ENCODE measurements at places on chromosomes 5 and 9. TPM values are rescaled to one million over a fixed set of nuclear protein-coding genes. Genes with fewer than 3 reads are reported as not detected.

DNA sequence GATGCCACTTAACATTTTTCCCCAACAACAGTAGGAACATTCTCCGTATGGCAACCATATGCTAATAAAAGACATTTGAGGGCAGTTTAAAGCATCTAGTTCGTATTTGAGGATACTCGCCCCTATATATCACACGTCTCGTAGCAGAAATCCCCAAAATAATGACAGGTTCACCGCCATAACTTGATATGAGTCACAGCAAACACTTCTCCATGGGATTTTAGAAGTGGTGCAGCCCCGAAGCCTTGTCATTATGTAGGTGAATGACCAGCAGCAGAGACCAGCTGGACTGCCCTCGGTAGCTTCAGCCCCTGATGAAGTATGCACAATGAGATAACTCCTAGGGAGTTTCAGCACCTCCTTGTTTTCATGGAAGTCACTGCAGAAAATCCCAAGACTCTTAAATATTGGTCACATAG, 2.0 kb downstream of the CTNND2 start:
- DNase-seq = no peak

DNA sequence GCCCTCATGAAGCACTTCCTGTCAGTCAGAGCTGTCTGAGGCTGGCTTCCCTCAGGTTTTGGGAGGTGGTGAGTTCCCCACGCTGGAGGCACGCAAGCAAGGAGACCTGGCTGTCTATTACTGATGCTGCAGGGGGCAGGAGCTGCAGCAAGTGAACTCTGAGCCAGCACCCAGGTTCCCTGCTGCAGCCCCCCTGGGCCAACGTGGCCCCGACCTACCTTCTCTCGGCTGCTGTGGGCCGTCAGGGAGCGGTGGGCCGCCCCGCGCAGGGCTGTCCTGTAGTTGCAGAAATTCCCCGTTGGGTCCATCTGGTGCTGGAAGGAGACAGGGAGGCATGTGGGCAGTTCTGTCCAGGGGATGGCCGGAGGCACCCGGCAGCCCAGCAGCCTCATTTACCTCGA, 46.8 kb upstream of the RNF130 start:
- no peak for DNase-seq

DNA sequence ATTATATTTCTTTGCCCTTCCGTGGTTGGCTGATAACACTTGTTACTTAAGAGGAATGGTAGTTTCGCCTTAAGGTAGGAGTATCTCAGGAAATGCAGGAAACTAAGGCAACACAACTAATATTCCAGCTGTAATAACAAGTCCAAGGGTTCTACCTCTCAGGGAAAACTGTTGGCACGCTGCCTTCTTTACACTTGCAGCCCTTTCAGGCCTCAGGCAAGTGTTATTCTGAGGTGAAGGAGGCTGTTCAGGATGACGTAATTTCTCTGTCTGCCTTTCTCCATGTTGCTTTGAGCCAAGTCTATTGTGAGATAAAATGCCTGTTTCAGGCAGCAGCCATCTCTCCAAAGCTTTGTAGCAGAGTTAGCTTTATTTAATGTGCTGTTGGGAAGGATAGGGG, 38.0 kb downstream of the VCAN start:
- DNase-seq = peak; percentile 22

- DNase-seq = no peak
Observed at GRCh38 chr5:64742411-64742810, 26.1 kb downstream of the SREK1IP1 start.

DNA sequence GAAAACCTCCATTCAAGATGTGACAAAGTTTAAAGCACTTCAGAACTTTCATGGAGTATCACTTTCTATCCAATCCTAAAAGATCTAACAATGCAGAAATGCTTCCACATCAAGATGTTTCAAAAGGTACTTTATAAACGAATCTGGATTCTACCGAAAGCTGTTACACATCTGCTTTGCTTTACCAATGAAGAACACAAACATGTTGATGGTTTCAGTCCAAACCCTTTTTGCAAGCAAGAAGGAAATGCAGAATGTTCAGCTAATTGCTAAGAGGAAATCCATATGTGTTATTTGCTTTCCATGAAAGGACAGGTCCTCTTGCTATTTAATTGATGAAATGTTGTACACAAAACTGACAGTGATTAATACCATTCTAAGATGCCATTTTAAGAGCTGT, 419.6 kb downstream of the EFNA5 start:
- DNase-seq = no peak

DNA sequence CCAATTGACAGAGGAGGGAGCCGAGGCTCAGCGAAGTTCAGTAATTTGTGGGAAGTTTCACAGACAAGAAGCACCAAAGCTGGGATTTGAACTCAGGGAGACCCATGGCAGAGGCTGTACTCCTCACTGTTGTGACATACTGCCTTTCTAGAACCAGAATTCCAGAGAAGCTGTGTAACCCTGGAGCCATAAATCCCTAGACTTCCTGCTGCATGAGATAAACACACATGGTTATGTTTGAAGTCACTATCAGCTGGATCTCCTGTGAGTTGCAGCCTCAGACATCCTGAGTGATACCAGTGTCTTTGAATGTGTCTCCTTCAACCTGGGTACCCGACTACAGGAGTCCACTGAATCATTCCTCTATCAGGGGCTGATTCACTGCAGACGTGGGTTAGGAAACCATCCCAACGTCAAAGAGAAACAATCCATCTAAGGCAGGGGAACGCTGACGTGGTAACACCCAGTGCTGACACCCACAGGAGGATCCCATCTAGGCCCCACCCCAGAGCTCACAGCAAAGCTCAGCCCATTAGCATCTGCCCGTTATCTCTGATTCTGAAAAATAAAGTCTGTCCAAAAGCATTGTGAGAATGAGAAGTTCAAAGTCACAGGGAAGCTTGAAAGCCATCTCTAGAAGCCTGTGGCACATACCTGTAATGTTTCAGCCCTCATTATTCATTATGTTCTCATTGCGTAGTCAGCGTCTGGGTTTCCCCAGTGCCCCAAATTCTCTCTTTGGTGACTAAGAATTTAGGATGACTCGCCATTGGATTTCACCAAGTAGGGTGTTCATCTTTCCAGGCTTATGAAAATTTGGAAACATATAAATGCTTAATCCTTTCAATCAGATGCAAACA, 36.3 kb upstream of the BASP1 start:
- peak; percentile 96 for DNase-seq

- no peak for DNase-seq
Observed at GRCh38 chr9:450057-450456, 235.4 kb downstream of the DOCK8 start.

The OMD gene
- total RNA-seq = not detected
